Posterior vena cava (tissue), 2 donors: ENCODE measurements at places on chromosomes 1 and 21. TPM values are rescaled to one million over a fixed set of nuclear protein-coding genes. Genes with fewer than 3 reads are reported as not detected.

GRCh38 chr1:16334655-16335340 is 17.5 kb downstream of the FBXO42 start:
- DNase-seq = no peak

CHIT1 gene
- 0.14 TPM for total RNA-seq

DNA sequence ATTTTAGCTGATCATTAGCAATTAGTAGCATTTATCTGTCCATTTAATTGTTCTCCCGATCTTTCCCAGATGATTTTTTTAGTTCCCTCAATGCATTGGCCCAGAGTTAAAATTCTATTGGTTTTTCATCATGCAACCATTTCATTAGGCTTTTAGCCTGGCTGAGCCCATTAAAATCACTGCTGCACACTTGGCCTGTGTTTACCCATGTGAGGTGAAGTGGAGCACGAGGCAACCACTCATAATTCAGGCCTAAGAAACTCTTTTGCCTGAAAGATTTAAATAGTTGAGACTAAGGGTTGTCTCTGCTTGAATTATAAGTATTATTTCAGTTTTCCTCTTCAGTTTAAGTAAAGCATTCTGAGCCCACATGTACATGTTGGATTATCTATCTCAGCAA is 889.0 kb upstream of the ADGRL4 start:
- DNase-seq = no peak

- no peak for DNase-seq
Measured at GRCh38 chr1:225880222-225880588, 2.0 kb downstream of the TMEM63A start.

- DNase-seq = no peak
Measured at GRCh38 chr1:50471967-50472366, 48.7 kb upstream of the DMRTA2 start.

TARS2 gene
- 16.0 TPM for total RNA-seq

DNA sequence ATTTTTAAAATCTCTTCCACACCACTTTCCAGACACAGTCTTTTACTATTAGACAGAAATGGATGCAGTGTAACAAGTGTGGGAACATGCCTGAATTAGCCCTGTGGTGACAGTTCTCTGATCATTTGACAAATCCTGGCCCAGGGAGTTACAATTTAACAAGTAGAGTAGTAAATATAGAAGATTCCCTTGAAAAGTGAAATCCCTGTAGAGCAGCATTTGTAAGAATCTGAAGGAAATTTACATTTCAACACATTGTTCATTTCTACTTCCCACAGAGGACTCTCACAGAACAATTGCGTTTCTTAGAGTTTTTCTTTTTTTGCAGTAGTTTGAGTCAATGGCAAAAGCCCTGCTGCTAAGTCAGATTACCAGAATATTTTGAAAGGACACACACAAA is 458.3 kb upstream of the BRINP3 start:
- DNase-seq = no peak

DNA sequence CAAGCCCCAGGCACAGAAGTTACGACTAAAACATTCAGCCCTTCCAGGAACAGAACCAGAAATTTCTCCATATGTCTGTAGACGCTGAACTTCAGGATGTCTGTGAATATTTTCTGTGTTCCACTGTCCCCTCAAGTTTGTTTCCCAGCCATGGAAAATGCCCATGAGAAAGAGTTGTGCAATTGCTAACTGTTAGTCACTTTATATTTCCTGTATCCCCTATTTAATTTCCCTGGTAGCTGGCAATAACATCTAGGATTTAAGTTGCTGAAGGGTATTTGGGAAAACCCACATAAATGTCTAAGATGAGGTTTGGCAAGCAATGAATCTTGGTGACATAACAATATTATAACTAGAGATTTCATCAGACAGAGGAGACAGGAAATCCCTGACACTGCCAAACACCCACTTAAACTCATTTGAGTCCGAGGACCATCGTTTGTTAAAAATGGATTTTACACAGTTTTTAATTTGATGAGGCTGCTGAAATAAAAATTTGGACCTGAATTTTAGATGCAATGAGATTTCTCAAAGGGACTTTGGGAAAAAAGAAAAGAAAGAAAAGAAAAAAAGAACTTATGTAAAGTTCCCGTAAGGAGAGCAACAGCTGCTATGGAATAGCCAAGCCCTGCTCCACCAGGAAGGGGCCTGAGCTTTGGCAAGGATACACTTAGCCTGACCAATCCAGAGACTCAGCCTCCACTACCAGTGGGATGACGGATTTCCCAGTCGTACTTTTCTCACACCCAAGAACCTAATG is 21.8 kb upstream of the ERRFI1 start:
- no peak for DNase-seq

BLACAT1 gene
- not detected for total RNA-seq

GRCh38 chr21:33089395-33090119 is 19.6 kb downstream of the OLIG1 start:
- DNase-seq = no peak

IL24 gene
- total RNA-seq = not detected

DNA sequence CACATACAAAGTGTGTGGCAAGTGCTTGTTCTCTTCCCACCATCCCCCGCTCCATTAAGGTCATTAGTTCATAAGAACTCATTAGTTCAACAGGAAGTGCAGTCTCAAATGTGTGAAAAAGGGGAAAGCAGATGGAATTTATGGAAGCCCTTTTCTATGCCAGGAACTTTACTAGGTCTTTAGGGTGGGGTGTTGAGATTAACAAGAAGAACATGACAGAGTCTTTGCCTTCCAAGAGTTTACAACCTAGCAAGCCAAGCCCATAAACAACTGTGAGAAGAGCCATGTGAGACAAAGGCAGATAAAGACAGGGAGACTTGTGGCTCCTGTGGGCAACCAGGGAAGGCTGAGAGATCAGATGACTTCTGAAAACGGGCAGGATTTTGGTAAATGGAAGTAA is 21.4 kb downstream of the PLEKHA6 start:
- no peak for DNase-seq
